ENCODE measurements at places on chromosomes 1 and 21.

DNA sequence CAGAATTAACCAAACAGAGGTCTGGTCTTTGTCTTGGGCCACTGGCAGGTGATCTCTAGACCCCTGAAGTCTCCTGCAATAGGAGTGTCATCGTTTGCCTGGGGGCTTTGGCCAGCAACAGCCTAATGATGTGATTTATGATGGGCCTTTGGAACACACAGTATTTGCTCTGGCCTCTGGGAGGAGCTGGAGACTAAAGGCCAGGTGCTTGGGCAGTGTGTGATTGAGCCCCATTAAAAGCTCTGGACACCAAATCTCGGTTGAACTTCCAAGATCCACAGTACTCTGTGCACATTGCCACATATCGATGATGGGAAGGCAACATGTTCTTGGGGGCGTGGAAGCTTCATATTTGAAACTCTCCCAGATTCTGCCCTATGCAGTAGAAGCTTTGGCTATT is 32.0 kb upstream of the TLR5 start:
- DNase-seq: no peak
- no peaks in the 10 kb centered on the region for H3K36me3 ChIP-seq
- H3K27me3 ChIP-seq: no peaks in the 10 kb centered on the region
- H3K4me3 ChIP-seq: no peak overlapping the region
- no peak overlapping the region for H3K27ac ChIP-seq
- no peaks in the 10 kb centered on the region for H3K4me1 ChIP-seq

- no peaks in the 10 kb centered on the region for H3K27me3 ChIP-seq
- H3K36me3 ChIP-seq: no peaks in the 10 kb centered on the region
- no peak overlapping the region for H3K4me3 ChIP-seq
Observed at GRCh38 chr1:3627515-3628253, 2.9 kb downstream of the TPRG1L start.

- DNase-seq: peak; percentile 24
- H3K27ac ChIP-seq: no peak overlapping the region
- H3K36me3 ChIP-seq: no peaks in the 10 kb centered on the region
- peaks cover 30% of the 10 kb centered on the region for H3K27me3 ChIP-seq
Observed at GRCh38 chr1:94236630-94237290, 624 bp downstream of the ARHGAP29 start.

GRCh38 chr1:207407655-207408260 is 46.4 kb upstream of the CR2 start:
- H3K27ac ChIP-seq: no peak overlapping the region
- no peak overlapping the region for H3K4me3 ChIP-seq
- no peak for DNase-seq
- H3K27me3 ChIP-seq: no peaks in the 10 kb centered on the region
- H3K36me3 ChIP-seq: no peaks in the 10 kb centered on the region

DNA sequence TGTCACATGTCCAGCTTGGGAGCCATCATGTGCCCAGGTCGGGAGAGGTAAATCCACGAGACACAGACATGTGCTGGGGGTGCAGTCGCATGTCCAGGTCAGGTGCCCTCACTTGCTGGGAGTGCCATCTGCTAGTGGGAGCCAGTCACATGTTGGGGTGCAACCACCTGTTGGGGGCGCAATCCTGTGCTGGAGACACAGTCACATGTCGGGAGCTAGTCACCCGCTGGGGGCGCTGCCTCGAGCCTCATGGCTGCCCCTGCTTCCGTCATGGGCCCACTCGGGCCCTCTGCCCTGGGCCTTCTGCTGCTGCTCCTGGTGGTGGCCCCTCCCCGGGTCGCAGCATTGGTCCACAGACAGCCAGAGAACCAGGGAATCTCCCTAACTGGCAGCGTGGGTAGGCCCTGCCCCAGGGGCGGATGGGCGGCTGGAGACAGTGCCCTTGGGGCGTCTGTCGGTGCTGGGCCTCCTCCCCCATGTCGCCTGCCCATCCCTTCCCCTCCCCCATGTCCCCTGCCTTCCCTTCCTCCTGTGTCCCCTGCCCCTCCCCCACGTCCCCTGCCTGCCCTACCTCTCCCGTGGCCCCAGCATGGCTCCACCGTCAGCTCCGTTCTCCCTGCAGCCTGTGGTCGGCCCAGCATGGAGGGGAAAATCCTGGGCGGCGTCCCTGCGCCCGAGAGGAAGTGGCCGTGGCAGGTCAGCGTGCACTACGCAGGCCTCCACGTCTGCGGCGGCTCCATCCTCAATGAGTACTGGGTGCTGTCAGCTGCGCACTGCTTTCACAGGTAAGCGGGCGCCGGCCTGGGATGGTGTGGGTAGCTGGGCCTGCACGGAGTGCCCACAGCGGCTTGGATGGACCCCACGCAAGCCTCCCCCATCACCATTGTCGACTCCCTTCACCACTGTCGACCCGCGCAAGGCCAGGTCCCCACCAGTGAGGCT is at the start of gene PRSS38:
Gene PRSS38 (plus strand): TSS at position 208 of the 942 bp plus-strand sequence. CDS start 42 bp downstream, at position 250.
- H3K27me3 ChIP-seq: no peaks in the 10 kb centered on the region
- no peak within 1 kb of the TSS for H3K27ac ChIP-seq
- no peak within 1 kb of the TSS for H3K4me3 ChIP-seq
- H3K4me1 ChIP-seq: no peaks in the 10 kb centered on the region
- H3K36me3 ChIP-seq: no peaks in the 10 kb centered on the region

DNA sequence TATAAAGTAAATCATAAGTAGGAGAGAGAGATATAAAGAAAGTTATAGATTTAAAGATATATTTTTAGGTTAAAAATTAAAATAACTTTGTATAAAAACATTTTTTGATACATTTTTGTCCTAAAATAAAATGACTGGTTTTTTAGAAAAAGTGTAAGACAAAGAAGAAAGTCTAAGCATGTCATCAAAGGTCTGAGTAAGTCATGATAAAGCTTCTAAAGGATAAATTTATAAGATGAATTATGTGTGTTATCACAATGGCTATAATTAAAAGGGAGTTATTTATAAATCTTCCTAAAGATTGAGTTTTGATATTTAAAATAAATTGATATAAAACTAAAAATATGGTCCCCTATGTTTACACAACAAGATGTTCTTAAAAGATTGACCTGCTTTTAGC is 370.9 kb downstream of the PTPRU start:
- no peak overlapping the region for H3K27ac ChIP-seq
- H3K4me1 ChIP-seq: no peaks in the 10 kb centered on the region
- no peak for DNase-seq
- peaks cover 82% of the 10 kb centered on the region for H3K27me3 ChIP-seq

Data from MM.1S (cell line).